ENCODE measurements at places on chromosomes 11 and 22. TPM values are rescaled to one million over a fixed set of nuclear protein-coding genes. Genes with fewer than 3 reads are reported as not detected.

B4GALNT4 gene
- total RNA-seq, result 52.5 TPM

OR52E8 gene
- not detected for total RNA-seq

LGR4 gene
- total RNA-seq, result 33.9 TPM

GRCh38 chr22:35299673-35300499 is at the start of gene TOM1:
Gene TOM1, plus strand, starts transcription at chr22:35299894. Its CDS starts 35 bp downstream, at chr22:35299929.
- peak; percentile 96 for DNase-seq

- DNase-seq, result no peak
Observed at GRCh38 chr11:102239911-102240310, 77.4 kb upstream of the BIRC3 start.

DNA sequence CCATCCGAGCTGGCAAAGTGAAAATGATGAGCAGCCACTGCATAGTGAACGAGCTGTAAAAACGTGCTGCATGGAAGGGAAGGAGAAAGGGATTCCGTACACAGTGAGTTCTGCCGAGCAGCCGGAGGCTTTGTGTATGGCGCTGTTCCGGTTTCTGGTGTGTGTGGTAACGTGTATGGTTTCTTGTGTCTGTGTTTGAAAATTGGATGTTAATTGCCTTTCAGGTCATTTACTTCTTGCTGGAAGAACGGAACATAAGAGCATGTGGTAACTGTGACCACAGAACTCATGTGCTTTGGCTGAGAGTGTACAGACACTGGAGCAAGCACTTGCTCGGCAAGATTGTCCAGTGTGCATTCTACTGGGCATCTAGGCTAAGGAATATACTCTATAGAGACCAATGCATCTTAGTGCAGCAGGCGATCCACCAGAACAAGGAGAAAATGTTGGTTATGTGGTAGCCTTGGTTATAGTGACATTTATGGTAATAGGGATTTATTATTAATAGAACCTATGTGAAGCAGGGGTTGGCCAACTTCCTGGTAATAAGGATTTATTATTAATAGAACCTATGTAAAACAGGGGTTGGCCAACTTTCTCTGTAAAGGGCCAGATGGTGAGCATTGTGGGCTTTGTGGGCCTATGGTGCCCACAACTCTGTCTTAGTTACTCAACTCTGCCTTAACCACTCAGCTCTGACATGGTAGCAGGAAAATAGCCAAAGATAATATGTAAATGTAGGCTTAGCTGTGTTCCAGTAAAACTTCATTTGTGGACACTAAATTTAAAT is 49.2 kb downstream of the GRAMD1B start:
- DNase-seq, result no peak

Data from ovary (tissue), 10 donors.